ENCODE measurements at places on chromosomes 16 and 17.

GRCh38 chr17:57569853-57570252 lies 175.2 kb downstream of the CCDC182 start:
- DNase-seq = no peak

GRCh38 chr17:8465356-8465755 lies 29.7 kb downstream of the NDEL1 start:
- no peak for DNase-seq

DNA sequence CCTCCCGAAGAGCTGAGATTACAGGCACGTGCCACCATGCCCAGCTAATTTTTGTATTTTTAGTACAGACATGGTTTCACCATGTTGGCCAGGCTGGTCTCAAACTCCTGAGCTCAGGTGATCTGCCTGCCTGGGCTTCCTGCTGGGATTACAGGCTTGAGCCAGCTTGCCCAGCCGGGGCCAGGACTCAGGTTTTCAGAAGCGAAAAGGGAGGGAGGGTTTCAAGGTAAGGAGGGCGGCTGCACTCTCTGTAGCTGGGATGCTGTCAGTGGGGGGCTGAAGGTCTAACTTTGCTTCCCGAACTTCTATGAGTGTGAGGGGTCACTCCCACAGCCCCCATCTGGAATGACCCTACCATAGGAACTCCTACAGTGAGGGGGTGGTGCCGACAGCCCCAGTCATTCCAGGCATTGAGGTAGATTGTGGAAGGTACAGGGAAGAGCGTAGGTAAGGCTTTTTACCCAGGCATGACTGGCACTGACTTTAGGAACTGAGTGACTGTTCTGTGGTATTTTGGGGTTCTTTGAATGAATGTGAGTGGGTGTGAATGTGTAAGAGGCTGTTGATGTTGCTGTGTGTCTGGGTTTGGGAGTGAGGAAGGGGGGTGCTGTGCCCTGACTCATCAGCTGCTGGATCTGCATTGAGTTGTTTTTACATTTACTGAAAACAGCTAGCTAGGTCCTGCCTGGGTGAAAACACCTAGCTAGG lies 3.8 kb upstream of the C1QL1 start:
- no peak for DNase-seq

GRCh38 chr16:1929578-1930337 lies 11.5 kb upstream of the HS3ST6 start:
- peak; percentile 69 for DNase-seq

GRCh38 chr16:83400234-83400633 lies 407.5 kb upstream of the HSBP1 start:
- DNase-seq = no peak

DNA sequence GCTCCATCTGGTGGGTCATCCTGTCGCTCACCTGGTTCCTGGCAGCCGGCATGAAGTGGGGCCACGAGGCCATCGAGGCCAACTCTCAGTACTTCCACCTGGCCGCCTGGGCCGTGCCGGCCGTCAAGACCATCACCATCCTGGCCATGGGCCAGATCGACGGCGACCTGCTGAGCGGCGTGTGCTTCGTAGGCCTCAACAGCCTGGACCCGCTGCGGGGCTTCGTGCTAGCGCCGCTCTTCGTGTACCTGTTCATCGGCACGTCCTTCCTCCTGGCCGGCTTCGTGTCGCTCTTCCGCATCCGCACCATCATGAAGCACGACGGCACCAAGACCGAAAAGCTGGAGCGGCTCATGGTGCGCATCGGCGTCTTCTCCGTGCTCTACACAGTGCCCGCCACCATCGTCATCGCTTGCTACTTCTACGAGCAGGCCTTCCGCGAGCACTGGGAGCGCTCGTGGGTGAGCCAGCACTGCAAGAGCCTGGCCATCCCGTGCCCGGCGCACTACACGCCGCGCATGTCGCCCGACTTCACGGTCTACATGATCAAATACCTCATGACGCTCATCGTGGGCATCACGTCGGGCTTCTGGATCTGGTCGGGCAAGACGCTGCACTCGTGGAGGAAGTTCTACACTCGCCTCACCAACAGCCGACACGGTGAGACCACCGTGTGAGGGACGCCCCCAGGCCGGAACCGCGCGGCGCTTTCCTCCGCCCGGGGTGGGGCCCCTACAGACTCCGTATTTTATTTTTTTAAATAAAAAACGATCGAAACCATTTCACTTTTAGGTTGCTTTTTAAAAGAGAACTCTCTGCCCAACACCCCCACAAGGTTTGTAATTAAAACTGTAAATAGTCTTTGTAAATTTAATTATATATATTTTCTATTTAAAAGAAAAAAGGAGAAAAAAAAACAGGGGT lies 1.7 kb downstream of the FZD2 start:
- no peak for DNase-seq

DNA sequence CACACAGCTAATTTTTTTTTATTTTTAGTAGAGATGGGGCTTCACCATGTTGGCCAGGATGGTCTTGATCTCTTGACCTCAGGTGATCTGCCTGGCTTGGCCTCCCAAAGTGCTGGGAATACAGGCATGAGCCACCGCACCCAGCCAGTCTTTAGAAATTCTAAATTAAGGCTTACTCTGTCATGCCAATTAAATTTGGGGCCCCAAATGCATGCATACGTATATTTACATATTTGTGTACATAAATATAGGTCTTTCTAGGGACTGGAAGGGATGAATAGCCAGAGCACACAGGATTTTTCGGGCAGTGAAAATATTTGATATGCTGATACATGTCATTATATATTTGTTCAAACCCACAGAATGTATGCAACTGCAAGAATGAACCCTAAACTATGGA lies 105.1 kb downstream of the BCAS3 start:
- DNase-seq = no peak
